ENCODE measurements at places on chromosomes 6 and 20.

DNA sequence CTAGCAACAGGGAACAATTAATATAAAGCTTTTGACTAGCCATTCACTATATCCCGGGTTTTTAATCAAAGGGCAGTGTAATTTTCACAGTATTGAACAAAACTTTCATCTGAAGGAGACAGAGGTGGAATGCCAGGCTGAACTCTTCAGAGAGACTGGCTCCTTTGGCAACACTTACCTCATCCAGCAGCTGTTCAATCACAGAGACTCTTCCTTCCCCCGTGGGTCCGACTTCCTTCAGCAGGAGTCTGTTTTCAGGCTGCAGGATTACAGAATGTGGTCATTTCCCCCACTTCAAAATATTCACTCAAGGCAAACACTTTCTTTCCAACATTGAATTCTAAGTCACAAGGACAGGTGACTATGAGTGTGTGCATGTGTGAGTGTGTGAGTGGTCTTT is 76.6 kb downstream of the DZANK1 start:
- DNase-seq: no peak

- peak; percentile 71 for DNase-seq
Measured at GRCh38 chr6:68559716-68560115, 75.4 kb upstream of the ADGRB3 start.

- no peak for DNase-seq
Measured at GRCh38 chr6:35027807-35028206, 113.3 kb downstream of the TCP11 start.

GRCh38 chr20:61082720-61083119 is 169.3 kb upstream of the CDH4 start:
- no peak for DNase-seq

GRCh38 chr20:38170826-38171674 is 6.0 kb upstream of the TGM2 start:
- no peak for DNase-seq

DNA sequence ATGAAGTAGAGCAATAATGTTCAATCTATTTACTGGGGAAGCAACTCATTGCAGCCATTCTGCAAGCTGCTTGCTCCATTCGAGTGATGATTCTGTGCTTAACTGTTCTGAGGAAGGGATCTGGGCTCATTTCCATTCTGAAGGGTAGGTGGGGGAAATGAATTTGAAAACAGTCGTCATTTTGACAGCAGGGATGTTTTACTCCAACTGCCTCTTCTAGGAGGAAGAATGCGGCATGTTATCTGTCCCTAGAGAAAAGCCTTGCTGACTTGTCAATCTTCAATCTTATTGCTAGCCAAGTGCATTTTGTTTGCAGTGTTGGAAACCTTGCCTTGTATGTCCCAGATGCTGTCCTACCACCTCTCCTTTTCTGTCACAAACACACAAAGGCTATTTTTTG is 105.9 kb downstream of the PRDM13 start:
- no peak for DNase-seq

- DNase-seq: no peak
Measured at GRCh38 chr6:4316867-4317400, 181.6 kb upstream of the ECI2 start.

DNA sequence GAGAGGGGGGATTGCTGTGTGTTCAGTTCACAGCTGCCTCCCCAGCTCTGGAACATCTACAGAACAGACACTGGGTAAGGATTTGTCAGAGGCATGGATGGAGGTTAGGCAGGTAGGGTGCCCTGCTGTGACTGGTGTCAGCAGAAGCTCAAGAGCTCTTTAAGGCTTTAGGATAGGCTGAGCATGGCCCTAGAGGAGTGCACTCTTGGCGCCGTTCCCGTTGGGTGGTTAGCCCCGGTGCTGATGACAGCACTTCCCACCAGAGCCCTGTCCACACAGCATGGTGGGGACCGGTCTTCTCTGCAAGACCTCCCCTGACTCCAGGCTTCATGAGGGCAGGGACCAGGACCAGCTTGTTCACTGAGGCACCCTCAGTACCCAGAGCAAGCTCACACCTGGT is 262.0 kb downstream of the BMP7 start:
- DNase-seq: no peak

DNA sequence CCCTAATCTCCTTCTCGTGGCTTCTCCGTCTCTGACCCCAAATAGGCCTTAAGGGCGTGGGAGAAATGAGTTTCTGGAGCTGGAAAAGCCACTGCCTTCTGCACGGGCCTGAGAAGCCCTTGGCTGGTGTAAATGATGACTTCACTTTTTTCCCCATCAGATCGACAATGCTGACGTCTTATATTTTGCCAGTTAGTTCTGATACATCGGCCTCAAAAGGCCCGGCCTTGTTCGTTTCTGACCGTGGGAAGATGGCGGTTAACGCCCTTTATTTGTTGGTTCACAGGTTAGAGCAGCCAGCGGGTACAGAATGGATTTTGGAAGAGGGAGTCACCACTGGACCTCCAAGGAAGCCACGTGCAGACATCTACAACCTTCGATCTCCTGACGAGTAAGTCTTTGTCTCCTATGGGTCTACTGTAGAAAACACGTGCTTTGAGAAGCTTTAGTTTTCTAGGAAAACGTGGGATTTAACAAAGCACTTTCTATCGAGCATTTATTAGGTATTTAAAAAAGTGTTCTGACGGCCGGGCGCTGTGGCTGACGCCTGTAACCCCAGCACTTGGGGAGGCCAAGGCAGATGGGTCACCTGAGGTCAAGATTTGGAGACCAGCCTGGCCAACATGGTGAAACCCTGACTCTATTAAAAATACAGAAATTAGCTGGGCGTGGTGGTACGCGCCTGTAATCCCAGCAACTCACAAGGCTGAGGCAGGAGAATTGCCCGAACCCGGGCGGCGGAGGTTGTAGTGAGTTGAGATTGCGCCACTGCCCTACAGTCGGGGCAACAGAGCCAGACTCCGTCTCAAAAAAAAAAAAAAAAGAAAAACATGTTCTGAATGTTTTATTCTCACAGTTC is 1.2 kb upstream of the ZNFX1 start:
- DNase-seq: peak; percentile 70

GRCh38 chr20:2817341-2817726 is 1.2 kb downstream of the TMEM239 start:
- DNase-seq: no peak

- no peak for DNase-seq
Measured at GRCh38 chr6:157514659-157515496, 133.9 kb downstream of the ZDHHC14 start.

- no peak for DNase-seq
Measured at GRCh38 chr6:169407325-169407724, 153.7 kb upstream of the THBS2 start.

DNA sequence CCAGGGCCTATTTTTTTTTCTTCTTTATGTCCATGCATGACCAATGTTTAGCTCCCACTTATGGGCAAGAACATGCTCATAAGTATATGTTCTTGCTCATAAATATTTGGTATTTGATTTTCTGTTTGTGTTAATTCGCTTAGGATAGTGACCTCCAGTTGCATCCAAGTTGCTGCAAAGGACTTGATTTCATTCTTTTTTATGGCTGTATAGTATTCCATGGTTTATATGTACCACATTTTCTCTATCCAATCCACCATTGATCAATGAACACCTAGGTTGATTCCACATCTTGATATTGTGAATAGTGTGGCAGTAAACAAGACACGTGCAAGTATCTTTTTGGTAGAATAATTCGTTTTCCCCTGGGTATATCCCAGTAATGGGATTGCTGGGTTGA is 78.1 kb downstream of the RTN4IP1 start:
- DNase-seq: no peak

DNA sequence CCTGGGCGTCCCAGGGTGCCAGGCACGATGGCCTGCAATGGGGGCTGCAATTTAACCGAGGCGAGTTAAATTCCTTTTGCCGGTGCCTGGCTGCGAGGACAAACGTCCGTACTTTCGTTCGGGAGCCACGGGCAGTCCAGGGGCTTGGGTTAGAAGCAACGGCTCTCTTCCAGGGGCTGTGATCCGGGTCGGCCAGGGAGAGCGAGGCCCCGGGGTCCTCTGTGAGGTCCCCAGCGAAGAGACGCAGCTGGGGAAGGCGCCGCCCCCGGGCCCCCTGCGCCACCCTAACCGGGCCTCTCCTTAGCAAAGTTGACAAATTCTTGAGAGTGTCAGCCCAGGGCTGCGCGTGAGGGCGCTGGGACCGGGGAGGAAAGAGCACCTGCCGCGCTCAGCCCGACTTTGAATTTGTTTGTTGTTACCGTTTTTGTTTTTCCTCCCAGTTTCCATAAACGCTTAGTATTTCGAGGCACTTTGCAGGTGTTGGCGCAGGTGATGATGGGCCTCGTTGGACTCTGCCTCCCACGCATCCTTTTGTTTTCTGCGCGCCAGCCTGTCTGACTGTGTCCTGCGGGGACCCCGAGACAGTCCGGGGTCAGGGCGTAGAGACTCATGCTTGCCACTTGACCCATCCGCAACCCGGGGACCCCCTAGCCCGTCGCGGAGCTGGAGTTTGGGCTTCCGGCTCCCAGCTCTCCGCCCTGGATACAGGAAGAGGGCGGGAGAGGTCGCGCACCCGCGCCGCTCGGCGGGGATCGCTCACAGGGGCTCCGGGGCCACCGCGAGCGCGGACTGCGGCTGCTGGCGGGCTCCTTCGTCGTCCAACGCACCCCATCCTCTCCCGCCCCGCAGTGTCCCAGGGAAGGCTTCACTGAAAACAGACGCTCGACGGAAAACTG is 5.8 kb downstream of the OLIG3 start:
- no peak for DNase-seq

- DNase-seq: no peak
Measured at GRCh38 chr6:53447865-53448264, 97.0 kb downstream of the GCLC start.

GRCh38 chr6:21609881-21610329 is 16.4 kb downstream of the SOX4 start:
- DNase-seq: no peak

DNA sequence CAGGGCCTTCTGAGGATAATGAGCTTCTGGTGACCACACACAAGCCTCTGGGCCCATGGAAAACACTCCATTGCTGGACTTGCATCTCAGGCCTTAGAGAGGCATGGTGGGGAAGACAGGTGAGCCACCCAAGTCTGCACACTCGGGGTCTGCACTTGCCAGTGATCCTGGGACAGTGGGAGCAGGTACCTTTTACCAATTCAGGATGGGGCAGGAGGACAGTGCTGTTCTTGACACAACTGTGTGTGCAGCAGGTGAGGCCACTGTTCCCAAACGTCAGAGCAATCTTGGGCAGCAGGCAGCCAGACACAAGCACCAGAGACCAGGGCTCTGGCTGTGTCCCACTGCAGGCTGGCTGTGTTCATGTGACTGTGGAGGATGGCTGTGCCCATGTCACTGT is 221.3 kb downstream of the ERMARD start:
- no peak for DNase-seq

DNA sequence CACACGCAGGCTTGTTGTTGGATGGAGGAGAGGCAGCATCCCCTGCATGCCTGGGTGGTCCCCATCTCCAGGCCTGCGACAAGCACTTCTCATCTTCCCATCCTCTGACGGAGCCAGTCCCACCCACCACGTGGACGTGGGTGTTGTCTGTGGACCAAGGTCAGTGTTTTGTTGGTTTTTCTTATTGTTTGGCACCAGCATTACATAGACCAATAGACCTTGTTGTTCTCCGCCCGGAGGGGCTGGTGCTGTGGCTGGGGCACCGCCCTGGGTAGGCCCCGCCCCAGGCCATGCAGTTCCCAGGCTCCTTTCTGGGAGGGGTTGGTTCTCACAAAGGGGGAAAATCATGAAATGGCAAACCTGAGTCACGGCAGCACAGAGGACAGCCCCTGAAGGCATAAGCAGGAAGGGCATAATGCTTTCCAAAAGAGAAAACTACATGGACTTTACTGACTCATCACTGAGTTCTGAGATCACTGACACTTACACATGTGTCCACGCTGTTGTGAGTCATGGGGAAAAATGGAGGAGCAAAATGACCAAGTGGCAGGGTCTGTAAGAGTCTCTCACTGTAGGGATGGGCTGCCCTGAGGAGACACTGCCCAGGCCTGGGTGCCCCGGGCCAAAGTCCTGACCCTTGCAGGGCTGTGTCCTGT is 90.8 kb downstream of the THBS2 start:
- DNase-seq: no peak
